ENCODE measurements at places on chromosomes 7 and 10.

DNA sequence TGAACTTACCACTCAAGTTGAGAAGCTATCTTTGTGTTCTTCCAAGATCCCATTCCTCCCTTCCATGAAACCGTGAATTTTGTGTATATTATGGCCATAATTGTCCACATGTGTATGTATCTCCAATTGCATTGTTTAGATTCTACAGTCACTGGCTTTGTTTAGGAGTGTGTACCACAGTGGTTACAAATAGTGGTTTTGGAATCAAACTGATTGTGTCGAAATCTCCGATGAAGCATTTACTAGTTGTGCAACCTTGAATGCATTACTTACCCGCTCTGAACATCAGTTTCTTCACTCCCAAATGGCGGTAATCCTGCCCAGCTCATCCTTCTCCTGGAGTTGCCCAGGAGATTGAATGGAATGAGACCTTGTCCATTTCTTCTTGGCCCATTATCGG lies 145.0 kb upstream of the ZNF32 start:
- no peak for DNase-seq

DNA sequence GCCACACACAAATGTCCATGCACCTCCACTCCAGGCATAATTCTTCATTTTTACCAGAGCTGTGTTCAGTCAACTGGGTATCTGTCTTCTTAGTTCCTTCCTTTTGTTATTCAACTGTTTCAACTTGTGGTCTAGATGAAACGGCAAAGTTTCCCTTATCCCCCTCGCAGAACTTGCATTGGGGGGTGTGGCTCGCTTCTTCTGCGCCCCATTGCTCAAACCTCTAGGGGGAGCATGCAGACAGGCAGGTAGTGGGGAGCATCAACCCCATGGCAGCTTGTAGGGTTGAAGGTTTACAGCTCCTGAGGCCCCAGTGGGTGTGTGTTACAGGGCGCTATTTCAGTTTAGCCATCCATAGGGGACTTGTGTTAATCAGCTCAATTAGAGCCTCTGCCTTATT lies 38.3 kb upstream of the COBL start:
- no peak for DNase-seq

GRCh38 chr10:44413416-44413815 lies 28.5 kb upstream of the CXCL12 start:
- DNase-seq: no peak

- DNase-seq: no peak
These were observed 156.0 kb downstream of the FAM107B start for GRCh38 chr10:14618674-14619073.

DNA sequence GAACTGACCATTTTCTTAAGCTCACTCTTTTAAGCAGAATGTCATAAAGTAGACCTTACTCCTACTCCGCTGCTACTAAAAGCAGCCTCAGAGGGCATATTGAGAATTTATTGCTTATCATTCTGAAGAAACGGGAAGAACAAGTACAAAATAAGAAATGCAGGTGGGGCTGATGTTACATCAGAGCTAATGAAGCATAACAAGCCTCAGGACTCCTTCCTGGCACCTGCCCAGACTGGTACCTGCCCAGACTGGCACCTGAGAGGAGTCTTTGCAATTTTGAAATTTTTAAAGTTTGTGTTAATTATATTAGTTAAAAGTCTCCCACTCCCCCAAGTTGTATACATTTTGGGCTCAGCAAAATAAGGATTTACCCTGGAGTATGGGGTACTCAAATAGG lies 162.4 kb downstream of the SEMA3E start:
- no peak for DNase-seq

- DNase-seq: no peak
These were observed 56.7 kb upstream of the COL13A1 start for GRCh38 chr10:69744971-69745370.

GRCh38 chr10:126504063-126504760 lies 115.9 kb upstream of the ADAM12 start:
- DNase-seq: no peak

DNA sequence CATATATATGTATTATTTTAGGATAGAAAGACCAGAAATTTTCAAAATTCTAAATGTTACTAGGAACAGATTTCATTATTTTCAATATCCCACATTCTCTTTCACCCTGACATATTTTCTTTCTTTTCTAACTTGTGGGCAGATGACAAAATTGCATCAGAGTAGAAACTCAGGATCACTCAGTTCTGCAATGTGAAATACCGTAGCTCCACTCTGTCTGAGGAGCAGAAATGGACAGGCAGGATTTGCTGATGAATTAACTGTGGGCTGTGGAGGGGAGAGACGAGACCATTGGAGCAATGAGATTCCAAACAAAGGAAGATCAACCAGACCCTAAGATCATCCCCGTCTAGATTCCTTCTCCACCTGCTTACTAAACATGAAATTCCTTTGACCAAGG lies 37.0 kb upstream of the SVOPL start:
- no peak for DNase-seq

DNA sequence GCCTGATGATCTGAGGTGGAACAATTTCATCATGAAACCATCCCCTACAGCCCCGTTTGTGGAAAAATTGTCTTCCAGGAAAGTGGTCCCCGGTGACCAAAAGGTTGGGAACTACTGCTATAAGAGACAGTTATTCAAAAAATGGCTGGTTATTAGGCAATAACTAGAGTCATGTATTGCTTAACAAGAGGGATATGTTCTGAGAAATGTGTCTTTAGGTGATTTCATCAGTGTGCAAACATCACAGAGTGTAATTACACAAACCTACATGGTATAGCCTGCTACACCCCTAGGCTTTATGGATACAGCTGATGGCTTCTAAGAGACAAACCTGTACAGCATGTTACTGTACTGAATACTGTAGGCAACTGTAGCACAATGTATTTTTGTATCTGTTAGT lies 71.3 kb upstream of the CSTF2T start:
- no peak for DNase-seq

GRCh38 chr10:17067376-17068264 lies 62.0 kb downstream of the CUBN start:
- no peak for DNase-seq

DNA sequence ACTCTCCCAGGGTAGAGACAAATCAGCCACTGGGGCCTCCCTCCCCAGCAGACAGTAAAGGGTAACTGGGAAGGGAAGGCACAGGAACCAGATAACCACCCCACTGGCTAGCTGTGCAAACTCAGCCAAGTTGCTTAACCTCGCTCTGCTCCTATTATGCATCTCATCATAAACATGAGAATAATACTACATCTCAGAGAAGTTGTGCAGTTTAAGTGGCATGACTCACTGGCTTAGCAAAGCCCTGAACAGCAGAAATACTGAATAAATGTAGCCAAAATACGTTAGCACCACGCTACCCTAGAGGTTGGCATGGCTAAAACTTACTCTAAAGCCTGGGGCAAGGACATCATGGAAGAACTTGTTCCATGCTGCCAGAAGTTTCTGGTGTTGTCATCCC lies 128.1 kb upstream of the ANK3 start:
- DNase-seq: no peak

DNA sequence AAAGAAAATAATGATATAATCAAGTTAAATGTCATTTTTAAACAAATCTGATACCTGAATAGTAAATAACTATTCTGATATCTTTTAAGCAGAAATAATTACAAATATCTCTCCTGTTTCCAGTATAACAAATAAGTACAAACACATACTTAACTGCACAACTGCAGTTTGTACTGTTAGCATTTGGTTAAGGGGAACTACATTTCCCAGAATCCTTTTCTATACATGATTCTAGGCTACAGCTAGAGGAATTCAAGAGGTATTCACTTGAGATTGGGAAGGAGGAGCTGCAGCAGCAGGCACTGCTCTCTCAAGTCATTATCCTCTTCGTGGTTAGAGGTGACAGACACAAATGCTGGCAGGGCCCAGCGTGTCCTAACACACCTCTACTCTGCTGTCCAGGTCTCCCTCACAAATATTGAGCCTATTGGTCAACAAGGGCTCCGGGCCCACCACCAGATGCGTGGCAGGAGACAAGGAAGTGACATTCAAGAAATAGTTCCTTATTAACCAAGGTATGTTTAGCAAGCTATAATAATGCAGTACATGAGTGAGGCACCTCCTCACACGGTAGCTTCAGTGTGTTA lies 255.1 kb upstream of the MKLN1 start:
- no peak for DNase-seq

DNA sequence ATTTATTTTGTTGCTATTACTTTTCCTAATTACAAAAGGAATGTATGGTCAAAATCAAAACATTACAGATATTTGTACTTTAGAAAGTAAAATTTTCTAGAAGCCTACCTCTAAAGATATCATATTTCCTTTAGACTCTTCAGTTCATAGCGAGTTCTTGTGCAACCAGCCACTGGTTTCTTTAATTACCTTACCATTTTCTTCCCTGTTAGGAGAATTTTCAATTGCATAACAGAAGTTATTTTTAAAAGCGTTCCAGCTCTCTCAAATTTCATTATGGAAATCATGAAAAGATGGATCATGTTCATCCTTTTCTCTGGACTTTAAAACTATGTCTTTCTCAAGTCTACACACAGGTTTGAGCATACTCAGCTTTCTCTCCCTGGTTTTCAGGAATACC lies 5.0 kb upstream of the TRUB1 start:
- DNase-seq: no peak

- no peak for DNase-seq
These were observed 6.2 kb upstream of the HOXA11 start for GRCh38 chr7:27191161-27191731.

GRCh38 chr10:80454513-80455460 lies 677 bp downstream of the TSPAN14 start:
- DNase-seq: no peak

- DNase-seq: no peak
These were observed 202.1 kb downstream of the PRPF18 start for GRCh38 chr10:13788711-13789447.

DNA sequence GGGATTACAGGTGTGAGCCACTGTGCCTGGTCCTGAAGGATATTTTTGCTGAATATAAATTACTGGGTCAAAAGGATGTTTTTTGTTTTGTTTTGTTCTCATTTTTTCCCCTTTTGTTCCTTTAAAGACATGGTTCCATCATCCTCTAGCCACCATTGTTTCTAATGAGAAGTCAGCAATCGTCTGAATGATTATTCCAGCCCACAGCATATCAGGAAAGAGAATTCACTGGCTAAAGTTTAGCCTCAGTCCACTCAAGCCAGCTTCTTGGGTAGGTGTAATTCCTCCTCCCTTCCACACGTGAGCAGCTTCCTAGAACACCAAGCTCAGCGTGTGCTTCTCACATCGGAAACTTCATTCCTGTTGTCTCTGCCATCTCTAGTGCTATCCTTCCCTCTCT lies 112.8 kb upstream of the INSIG1 start:
- no peak for DNase-seq

- DNase-seq: no peak
These were observed 38.4 kb upstream of the HSPA12A start for GRCh38 chr10:116780691-116781205.

DNA sequence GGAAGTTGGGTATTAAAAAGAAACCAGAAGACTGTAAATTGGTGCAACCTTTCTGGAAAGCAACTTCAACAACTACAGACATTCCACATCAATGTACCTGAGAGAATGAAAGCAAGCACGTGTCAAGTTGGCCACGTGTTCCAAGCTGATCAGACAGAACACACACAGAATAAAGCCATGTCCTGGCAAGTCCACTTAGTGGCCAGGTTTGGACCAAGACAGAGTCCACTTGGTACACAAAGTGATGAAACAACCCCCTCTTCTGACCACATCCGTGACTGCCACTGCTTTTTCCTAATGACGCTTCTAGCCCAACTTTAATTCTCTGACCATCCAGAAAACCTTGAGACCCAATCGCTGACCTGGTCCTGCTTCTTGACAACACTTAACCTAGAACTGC lies 109.4 kb downstream of the ABLIM1 start:
- DNase-seq: no peak

GRCh38 chr7:131625817-131626372 lies 69.5 kb upstream of the PODXL start:
- DNase-seq: no peak

- DNase-seq: no peak
These were observed 3.5 kb downstream of the SUN1 start for GRCh38 chr7:835485-836401.

DNA sequence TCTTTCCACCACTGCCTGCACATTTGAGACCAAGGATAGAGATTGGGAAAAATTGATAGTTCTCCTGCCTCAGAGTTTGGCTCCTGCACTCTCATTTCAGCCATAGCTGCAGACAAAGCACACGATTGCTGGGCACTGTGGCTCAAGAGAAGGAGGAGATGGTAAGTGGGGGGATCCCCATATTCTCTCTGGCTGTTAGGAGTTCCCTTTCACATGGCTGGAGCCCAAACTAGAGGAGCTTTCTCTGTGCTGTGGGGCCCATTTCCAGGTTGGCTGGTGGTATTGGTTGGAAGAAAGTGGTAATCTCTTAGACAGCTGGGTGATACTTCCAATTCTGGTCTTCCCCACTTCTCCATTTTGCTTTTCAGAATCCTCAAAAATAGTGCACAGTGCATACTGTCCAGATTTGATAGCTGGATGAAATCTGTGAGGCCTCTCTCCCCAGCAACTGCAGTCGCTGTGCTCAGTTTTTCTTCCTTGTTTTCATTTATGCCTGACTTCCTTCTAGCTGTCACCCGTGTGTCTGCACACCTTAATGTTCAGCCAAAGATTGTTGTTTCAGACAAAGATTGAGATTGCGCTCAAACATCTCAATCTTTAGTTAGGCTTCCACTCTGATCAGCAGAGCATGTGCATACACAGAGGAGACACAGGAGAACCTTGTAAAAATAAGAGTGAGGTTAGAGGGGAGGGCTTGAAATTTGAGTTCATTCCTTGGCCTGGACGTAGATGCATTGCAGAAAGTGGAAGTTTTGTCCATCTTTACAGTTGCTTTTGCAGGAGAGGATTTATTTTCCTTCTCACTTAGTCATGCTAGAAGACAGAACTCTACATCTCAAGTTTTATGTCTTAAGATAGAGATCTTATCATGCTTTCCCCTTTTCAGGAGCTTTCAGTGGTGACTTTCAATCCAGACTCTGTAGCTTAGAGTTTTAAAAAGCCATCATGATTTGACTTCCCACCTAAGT lies 28.6 kb downstream of the RABGEF1 start:
- DNase-seq: no peak

DNA sequence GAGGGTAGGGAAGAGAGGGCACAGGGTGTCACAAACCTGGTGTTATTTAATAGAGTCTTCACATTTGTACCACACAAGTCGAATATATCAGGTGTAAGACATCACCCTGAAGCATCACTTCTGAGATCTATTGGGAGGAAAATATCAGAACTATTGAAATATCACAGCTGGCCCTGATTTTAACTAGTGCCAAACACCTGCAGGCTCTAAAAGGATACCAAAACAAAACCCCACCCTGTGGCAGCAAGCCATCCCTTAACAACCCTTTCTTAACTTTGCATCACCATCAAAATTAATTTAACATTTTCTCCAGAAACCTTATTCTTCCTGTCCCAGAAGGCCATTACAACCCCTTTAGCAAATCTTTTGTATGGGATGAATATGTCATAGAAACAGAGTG lies 365.4 kb downstream of the SUGCT start:
- DNase-seq: no peak

GRCh38 chr7:29596593-29597178 lies 33.1 kb downstream of the PRR15 start:
- no peak for DNase-seq

Data from activated T-cell treated with anti-CD3 and anti-CD28 coated beads for 4 hours (primary cell).